ENCODE measurements at places on chromosomes 3 and 15.

GRCh38 chr3:189787632-189788031 lies 156.4 kb downstream of the TP63 start:
- no peak for DNase-seq

GRCh38 chr3:140748903-140749302 lies 71.0 kb downstream of the TRIM42 start:
- DNase-seq = no peak

DNA sequence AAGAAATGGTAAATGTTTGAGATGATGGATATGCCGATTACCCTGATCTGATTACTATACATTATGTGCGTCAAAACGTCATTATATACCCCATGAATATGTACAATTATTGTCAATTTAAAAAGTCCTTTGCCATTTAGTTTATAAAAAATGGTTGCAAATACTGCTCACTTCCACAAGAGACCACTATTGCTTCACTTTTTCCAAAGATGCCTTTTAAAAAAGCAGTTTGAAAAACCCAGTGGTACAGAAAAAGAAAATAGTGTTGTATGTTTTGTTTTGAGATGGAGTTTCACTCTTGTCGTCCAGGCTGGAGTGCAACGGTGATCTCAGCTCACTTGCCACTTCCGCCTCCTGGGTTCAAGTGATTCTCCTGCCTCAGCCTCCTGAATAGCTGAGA lies 39.3 kb downstream of the EDEM1 start:
- no peak for DNase-seq

DNA sequence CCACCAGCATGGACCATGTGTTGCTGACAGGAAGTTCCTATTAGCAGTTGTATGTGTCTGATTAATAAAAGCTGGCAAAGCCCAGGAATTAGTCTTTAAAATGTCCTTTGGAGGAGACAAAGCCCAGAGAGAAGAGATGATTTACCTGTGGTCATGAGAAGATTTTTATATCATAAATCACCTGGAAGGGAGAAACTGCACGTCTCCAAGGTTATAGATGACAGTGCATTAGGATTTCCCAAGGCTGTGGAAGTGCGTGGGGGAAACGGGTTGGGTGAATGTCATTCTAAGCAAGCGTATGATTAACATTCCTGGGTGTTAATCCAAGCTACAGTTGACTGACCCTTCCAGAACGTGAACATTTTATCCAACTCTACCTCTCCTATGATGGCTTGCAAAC lies 76.6 kb downstream of the SLC6A11 start:
- DNase-seq = no peak

- DNase-seq = no peak
Observed at GRCh38 chr3:178236555-178237277, 299.5 kb upstream of the KCNMB2 start.

DNA sequence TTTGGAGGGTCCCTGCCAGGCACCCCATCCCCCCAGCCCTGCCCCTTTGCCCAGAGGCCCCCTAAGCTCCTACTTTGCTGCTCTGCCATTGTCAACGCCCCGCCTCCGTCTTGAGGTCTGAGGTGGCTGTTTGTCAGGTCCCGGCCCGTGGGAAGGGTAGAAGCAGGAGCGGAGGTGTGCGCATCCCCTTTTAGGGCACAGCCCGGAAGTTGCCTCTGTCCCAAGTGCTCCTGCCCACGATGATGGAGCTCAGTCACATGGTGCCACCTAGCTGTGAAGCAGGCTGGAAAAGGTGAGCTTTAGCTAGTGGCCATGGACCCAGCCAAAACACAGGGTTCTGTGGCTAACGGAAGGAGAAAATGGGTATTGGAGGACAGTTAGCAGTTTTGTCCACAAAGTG lies 28.5 kb upstream of the LCTL start:
- DNase-seq = no peak

- DNase-seq = no peak
Observed at GRCh38 chr15:79617071-79617470, 184.9 kb downstream of the MINAR1 start.

- DNase-seq = no peak
Observed at GRCh38 chr3:157418104-157418503, 18.5 kb upstream of the PTX3 start.

DNA sequence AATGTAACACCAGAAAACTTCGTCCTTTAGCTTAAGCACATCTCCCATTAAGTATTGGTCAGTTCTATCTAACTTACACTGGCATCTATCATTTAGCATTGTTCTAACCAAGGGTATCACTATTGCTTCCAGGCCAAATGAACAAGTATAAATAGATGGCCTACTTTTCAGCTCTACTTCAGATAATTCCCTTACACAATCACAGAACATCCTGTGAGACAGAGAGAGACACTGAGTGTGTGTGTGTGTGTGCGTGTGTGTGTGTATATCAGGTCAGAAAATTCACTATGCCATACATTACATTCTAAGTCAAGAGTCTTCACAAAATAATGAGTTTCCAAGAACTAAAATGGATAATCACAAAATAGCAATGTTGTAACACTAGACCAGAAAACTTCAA lies 39.1 kb downstream of the SCAPER start:
- no peak for DNase-seq

- no peak for DNase-seq
Observed at GRCh38 chr3:156274791-156275190, 154.4 kb downstream of the KCNAB1 start.

DNA sequence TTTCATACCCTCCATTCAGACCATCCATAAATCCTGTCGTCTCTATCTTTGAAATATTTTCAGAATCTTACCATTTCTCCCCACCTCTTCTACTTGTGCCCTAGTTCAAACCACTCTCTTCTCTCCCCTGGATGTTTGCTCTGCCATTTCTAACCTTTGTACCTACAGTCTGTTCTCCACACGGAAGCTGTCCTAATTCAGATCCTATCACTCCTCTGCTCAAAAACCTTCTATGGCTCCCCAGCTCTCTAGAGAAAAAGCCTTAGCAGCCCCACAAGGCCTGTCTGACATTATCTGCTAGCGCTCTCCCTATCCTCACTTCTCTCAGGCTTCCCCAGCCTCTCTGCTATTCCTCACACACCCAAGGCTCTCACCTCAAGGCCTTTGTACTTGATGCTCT lies 4.5 kb upstream of the SEMA5B start:
- DNase-seq = no peak

DNA sequence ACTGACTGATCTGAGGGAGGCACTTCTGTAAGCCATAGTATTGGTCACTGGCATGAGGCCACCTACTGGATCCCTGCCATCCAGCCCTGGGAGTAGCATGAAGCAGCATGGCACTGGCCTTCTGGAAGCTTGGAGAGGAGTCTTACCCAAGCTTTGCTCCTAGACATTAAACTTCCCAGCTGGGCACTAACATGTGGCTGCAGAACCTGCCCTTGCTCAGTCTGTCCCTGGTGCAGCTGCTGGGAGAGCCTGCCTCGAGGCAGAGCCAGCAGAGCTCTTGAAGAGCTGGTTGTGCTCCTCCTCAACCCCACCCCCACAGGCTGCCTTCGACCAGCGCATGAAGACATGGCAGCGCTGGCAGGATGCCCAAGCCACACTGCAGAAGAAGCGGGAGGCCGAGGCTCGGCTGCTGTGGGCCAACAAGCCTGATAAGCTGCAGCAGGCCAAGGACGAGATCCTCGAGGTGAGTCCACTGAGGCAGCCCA lies 17.1 kb upstream of the SNX22 start:
- DNase-seq = peak; percentile 92

DNA sequence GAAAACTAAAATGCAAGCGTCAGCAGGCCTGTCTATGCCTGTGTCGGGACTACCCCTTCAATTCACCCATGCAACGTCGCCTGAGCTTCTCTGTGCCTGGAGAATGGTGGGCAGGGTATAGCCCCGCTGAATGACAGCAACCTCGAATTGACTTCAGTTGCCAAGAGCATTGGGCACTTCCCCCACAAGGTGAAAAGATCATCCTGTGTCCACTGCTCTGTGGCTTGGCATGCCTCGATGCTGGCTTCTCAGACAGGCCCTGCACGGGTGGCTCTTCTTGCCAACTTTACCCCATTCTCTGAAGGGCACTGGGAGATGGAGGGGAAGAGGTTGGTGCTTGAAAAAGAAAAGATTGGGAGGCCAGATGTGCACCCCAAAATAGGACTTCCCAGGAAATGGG lies 3.3 kb downstream of the SLC6A1 start:
- no peak for DNase-seq

DNA sequence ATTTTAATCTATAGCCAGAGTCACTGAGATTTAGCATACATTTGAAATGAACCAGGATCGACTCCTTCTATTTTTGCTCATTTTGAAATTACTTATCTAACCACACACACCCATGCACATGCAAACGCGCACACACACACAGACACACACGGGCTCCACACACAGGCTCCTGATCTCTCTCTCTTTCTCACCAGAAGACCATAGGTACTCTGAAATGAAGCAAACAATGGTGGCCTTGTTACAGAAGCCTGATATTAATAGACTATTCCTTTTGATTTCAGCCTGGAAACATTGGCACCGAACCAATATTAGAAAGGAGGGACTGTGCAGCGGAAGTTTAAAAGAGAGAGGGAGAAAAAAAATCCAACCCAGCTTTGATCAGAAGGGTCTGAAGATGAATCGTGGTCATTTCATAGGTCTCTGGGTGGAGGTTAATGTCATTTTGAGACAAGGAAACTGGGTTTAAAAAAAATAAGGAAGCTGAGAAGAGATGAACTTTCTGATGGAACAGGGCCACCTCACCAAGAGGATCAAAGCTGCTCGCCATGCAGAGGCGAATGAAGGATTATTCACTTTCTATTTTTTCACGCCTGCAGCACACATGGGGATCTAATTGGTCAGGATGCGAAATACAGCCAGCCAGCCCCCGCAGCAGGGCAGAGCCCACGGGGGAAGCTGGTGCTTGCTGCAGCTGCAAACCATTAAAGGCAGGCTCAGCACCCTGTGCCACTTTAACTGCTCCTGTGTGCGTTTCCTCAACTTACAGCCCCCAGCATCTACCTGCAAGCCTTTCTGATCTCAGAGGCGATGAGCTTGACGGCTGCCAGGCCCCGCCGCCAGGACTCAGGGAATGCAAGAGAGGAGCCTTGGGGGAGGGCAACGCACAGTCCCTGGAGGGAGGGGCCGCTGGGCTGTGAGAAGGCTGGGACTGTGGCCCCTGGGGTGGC lies 88.8 kb downstream of the HES1 start:
- DNase-seq = no peak

DNA sequence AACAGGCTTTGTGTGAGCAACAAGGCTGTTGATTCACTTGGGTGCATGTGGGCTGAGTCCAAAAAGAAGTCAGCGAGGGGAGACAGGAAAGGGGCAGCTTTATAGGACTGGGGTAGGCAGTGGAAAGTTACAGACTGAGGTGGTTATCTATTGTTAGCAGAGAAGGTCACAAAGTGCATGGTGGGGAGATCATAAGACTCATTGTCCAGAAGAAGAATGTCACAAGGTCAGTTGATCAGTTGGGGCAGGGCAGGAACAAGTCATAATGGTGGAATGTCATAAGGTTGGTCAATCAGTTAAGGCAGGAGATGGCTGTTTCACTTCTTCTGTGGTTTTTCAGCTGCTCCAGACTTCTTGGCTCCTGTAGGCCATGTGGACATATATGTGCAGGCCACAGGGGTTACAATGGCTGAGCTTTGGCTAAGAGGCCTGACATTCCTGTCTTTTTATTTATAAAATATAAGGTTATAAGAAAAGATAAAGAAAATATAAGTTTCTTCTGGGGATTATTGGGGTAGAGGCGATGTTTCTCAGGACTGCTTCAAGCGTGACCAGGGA lies 69.5 kb upstream of the SNTN start:
- no peak for DNase-seq

DNA sequence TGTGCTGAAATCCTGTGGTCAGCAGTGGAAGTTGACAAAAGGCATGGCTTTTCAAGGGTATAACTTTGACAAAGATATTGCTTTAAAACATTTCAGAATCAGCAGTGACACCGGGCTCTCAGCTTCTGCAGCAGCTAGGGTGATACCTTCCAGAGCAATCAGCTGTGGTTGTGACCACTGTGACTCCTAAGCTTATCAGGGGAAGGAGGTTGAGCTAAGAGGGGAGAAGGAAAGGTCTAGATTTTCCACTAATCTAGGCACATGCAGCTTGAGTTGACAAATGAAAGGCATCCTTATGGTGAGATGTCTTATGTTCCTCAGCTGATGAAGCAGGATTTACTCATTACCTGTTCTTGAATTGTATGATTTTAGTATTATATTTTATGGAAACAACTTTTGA lies 16.3 kb upstream of the LRRFIP2 start:
- DNase-seq = no peak

DNA sequence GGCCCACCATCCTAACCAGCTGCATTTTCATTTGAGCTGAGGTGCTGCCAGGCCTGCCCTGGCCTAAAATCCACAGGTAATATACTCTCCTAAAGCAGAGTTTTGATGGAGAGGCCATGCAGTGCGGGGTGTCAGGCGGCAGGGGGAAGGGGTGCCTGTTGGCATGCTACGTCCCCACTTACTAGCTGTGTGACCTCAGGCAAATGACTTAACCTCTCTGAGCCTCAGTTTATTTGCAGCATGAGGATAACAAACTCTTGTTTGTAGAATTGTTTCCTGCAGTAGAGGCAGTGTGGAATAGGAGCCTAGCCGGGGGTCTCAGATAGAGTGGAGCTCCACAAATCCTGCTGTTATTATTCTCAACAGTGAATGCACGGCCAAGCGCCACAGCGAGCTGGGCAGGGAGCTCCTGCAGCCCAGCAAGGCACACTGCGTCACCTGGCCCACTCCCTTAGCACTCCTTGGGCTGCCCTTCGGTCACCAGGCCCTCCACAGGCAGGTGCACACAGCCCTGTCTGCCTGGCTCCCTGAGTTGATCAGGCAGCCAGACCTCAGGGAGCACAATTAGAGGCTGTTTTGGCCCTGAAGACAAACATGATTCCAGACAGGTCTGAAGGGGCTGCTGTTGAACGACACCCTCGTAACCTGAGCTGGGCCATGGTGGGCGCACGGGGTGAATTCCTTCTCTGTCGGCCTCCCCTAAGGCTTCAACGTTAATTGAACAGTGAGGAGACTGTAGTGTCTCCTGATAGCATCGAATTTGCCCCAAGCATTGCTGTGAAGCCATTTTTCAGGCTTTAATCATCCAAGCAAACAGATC lies 248.8 kb upstream of the LYSMD4 start:
- peak; percentile 47 for DNase-seq

DNA sequence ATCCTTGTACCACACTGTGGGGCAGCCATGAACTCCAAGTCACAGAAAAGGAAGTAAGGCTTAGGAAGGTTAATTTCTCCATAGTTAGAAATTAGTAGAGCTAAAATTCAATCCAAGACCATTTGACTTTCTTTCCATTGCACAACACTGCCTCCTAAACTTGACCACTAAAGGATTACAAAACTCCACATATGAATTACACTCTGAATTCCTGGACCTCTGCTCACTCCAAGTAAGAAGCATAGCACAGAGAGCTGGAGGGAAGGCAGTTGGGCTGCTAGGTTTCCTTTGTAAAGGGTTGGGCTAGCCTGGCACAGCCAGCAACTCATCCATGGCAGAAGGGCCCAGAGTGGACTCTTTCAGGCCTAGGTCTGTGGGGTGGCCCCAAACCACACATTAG lies 134.4 kb downstream of the MYLK start:
- no peak for DNase-seq
